ENCODE measurements at places on chromosomes 2 and 18.
A peak's percentile ranks its signal among the peaks of the same experiment; 100 is the strongest.

DNA sequence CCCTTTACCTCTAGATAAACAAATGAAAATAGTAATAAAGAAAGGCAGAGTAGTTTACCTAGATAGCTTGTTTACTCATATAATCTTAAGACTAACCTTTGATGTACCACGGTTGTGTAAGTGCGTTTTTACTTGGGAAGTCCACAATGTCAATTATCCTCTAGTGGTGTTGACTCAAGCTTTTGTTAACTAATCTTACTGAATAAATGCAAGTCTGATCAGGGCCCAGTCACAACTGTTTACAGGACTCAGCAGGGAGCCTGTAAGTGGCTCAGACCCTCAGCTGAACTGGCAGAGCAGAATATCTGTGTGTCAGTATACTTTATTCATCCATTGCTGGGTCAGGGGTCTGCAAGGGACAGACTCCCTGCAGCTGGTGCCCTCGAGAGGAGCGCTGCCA lies 98.1 kb upstream of the ACAA2 start:
- DNase-seq, result no peak

DNA sequence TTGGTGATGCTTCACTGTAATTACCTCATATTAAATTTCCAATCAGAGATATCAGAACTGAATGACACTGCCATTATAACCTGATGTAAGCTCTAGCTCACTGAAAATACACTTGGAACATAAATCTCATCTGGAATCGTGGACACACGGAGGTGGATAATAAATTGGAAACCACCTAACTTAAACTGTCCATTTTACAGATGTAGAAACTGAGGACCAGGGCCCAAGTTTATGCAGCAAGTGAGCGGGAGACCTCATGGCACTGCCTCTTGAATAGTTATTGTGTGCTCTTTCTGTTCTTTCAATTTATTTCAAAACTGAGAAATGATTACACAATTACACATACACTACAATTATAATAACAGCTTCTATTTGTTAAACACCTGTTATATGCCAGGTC lies 20.8 kb downstream of the CCDC68 start:
- no peak for DNase-seq

DNA sequence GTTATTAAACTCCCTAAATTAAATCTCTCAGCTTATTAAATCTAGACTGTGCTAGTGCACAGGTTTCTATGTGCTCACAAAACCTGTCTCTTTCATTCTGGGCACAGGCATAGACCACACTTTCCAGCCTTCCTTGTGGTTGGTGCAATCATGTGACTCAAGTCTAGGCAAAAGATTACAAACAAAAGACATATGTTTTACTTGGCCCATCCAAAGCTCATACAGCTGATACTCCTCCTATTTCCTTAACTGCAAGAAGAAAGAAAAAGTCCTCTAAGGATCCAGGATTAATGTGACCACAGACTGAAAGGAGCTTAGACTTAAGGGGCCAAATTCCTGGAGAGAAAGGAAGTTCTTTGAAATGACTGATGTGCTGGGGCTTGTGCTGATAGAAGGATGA lies 731.3 kb upstream of the RAB6C start:
- DNase-seq, result no peak

DNA sequence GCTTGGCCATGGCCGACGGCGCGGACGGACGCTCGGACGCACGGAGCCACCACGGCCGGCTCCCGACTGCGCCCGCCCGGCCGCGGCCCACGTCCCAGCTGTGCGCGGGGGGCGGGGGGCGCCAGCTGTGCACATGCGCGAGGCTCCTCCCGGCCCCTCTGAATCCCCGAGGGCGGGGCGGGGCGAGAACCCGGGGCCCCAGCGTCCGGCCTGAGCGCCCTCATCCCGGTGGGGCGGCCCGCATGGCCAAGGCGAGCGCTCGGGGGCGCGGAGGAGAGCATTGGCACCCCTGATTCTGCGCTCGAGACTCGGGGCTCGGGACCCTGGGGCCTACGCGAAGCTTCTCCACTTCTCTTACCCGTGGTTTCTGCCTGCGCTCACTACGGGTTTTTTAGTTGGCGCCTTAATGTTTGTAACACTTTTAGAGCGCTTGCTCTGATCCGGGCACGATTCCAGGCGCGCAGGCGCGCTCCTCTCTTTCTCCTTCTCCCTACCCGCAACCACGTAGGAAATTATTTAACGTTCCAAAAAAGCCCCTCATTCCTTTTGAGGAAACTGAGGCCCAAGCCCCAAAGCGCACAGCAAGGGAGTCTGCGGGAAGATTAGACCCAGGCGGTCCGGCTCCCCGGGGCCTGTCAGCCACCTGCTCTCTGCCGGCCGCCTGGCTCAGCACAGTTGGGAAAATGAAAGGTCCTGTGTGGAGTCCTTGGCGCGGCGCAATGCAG lies at the start of gene PXDN:
Gene PXDN (minus strand): TSS at position 70 of the 725 bp plus-strand sequence. CDS start 60 bp downstream, at position 10.
- peak; percentile 42 for DNase-seq

GRCh38 chr2:43851011-43851980 lies 12.5 kb downstream of the ABCG8 start:
- DNase-seq, result no peak

GRCh38 chr2:20216130-20217025 lies 8.6 kb downstream of the SDC1 start:
- DNase-seq, result no peak

DNA sequence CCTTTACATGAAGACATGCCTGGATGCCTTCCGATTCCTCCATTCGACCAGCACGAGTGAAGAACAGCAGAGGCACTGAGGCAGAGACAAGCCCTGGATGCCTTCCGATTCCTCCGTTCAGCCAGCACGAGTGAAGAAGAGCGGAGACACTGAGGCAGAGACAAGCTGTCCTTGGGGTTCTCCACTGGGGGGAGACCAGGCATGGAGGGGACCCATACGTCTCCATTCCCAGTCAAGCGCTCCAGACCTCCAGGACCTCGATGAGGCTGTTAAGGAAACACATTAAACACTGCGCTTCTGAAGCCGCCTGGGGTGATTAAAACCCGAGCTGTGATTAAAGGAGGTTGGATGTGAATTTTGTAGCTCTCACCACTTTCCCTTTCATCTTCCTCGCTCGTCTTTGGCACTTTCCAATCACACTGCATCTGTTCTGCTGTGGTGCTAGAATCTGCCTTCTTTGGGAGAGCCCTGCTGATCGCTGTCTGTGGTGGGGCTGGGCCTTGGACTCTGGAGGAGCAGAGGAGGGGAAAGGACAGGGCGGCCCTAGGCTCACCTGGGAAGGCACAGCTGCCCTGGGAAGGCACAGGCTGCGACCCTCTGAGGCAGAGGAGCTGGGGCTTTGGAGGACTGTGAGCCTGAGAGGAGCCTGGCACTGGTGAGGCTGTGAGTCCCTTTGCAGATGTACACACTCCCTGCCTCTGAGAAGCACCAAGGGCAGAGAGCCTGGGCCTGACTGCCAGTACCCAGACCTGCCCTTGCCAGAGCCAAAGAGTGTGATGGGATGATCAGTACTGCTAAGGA lies 463.1 kb upstream of the HS6ST1 start:
- DNase-seq, result peak; percentile 4

DNA sequence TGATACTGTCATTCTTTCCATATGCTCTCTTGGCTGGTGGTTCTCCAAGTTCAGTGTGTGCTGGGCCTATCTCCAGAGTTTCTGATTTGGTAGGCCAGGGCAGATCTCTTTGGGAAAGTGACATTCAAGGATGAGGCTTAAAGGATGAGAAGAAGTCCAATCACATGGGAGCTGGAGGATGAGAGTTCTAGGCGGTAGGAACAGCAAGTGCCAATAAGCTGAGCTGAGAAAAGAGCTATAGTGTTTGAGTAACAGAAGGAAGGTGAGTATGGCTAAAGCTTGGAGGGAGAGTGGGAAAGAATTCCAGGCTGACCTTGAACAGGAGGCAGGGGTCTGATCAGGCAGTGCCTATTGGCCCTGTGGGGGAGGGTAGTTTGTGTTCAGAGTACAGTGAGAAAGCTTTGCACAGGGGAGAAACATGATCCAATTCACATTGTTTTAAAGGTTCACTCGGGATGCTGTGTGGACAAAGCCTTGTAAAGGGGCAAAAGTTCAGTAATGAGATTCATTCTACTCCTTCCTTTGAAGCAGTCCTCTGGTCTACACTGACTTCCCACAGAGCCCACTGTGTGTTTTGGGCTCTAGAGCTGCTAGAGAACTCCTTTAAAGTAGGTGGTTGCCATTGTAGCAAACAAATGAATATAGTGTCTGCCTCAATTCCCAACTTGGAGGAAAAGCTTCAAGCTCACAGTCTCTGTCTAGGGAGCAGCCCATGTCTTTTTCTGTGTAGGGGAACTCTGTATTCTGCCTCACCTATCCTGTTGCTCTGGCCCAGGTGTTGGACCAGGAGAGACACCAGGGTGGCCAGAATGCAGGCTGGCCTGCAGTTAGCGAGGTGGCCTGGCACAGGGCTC lies 81.8 kb downstream of the FASTKD2 start:
- DNase-seq, result no peak

DNA sequence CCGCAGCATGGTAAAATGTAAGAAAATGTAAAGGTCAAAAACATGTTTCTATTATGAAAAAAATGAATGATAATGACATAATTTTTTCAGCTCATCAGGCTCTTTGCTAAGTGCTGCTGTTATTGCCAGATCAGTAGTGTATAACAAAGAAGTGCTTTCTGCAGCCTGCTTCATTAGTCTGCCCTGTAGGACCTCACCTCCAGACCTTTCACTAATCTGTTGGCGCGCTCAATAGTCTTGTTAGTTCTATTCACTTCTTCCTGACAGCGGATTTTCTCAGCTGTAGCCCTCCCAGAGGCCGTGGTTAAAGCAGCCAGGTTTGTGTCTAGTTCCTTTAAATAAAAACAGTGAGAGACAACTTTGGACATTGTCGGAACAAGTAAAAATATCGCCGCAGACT lies 97.7 kb downstream of the CDCA7 start:
- no peak for DNase-seq

DNA sequence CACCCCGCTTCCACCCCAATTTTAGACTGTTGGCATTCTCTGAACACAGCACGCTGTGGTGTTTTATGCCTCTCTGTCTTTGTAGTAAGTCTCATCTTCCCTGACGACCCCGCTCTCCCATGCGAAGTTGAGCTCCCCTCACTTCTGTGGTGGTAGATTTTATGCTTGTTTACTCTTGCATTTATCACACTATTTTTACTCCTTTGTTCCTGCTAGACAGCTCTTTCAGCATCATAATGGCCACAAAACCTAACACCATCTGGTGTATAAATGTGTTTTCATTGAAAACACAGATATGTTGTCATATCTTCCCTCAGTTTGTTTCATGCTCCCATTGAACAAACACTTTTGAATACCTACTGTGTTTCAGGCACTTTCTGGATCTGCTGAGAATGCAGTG lies 57.1 kb downstream of the PKP4 start:
- no peak for DNase-seq

- DNase-seq, result no peak
Measured at GRCh38 chr2:169849710-169850109, 22.5 kb downstream of the UBR3 start.

DNA sequence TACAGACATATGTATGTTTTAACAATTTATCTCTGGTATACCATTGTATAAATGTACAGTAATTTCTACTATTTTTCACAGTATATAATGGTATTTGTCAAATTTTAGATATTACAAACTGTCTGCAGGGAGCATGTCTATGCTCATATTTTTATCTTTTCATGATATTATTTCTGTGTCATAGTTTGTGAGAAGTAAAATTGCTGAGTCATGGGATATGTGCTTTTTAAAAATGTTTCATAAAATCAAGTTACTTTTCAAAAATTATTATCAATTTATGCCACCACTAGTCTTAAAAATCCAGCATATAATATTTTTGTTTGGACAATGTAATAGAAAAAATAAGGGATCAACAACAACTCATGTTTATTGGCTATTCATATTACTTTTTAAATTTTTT lies 9.1 kb upstream of the ZNF804A start:
- no peak for DNase-seq

DNA sequence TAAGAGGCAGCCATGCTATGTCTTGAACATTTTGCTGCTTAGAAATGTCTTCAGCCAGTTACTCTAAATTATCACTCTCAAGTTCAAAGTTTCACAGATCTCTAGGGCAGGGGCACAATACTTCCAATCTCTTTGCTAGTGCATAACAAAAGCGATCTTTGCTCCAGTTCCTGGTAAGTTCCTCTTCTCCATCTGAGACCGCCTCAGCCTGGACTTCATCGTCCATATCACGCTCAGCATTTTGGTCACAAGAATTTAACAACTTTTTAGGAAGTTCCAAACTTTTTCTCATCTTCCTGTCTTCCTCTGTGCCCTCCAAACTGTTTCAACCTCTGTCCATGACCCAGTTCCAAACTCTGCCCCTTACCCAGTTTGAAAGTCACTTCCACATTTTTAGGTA lies 8.8 kb upstream of the SLC35F5 start:
- no peak for DNase-seq

DNA sequence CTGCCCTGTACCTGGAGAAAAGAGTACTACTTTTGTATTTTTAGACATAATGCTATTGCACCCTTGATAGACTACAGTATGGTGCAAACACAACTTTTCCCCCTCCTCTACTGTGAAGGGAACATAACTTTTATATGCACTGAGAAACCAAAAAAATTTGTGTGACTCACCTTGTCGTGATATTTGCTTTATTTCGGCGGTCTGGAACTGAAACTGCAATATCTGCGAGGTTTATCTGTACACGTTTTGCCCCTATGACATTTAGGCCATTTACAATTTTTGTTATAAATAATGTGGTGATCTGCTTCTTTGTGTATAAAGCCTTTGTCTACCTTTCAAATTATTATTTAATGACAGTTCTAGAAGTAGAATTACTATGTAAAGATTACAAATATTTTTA lies 34.4 kb upstream of the AAK1 start:
- no peak for DNase-seq

DNA sequence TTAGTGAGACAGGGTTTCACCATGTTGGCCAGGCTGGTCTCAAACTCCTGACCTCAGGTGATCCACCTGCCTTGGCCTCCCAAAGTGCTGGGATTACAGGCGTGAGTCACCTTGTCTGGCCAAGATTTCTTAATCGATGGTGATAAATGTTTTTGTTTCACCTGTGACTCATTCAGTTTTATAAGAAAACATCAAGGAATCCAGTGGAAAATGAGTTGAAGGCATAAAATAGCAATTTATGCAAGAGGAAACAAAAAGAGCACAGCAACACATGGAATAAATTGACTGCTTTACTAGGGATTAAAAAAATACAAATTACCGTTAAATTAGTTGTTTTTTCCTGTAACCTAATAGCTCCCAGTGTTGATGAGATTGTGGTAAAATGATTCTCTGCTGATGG lies 80.2 kb downstream of the CDK15 start:
- no peak for DNase-seq

- no peak for DNase-seq
Measured at GRCh38 chr2:108377815-108378630, at the start of gene SULT1C4. Gene SULT1C4, plus strand, starts transcription at chr2:108377954. Its CDS starts 384 bp downstream, at chr2:108378338.

DNA sequence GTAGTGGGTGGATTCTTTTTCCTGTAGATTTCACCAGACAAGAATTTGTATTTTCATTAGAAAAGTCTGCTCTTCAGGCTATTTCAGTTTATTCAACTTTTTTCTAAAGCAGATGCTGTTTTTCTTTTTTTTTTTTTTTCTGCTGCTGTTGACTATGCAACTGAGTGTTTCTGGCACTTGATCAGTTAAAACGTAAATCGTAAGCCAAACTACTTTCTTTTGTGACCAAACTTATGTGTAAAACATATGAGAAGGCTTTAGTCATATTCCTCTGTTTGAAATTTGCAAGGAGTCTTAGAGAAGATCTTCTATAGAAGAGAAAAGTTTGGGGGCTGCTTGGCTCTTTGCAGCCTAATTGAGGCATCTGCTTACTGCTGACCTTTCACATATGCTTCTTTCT lies 170.1 kb downstream of the PARD3B start:
- no peak for DNase-seq
